ENCODE measurements at places on chromosomes 4 and X.

DNA sequence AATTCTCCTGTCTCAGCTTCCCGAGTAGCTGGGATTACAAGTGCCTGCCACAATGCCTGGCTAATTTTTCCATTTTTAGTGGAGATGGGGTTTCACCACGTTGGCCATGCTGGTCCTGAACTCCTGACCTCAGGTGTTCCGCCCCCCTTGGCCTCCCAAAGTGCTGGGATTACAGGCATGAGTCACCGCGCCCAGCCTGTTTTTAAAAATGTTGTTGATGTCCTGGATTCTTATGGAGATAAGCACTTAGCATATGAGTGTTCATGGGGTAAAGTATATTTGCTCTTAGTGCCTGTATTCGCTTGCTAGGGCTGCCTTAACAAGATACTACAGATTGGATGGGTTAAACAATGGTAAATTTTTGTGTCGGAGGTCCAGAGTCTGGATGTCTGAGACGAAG lies 91.7 kb downstream of the CEP44 start:
- no peak for DNase-seq

- no peak for DNase-seq
Measured at GRCh38 chr4:106773076-106773905, 262.8 kb downstream of the DKK2 start.

DNA sequence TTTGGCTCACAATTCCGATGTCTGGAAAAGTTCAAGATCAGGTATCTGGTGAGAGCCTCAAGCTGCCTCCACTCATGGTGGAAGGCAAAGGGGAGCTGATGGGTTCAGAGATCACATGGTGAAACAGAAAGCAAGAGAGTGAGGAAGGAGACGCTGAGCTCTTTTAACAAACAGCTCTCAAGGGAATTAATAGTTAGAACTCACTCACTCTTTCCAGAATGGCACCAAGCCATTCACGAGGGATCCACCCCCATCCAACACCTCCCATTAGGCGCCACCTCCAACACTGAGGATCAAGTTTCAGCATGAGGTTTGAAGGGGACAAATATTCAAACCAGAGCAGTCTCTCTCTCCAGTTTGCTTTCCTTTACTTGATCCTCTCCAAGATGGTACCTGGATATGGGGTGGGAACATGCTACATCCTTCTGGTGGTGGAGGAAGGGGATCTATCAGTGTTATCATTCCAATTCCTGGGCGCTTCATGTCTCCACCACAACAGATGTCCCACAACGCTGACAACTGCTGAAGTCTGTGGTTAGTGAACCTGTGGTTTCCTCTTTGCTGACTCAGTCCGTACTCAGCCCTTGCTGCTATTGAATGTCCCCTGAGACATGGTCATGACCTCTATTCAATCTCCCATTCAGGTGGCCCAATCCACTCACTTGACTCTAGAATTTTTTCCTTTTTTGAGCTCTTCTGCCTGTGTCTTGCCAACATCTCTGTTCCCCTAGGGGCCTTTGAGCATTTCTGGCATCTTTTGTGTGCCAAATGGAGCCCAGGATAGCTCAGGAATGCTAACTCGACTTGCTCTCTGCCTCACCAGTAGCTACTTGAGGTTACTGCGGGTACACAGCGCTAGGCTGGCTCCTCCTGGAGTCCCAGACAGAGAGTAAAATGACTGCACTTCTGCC lies 395.2 kb downstream of the MID1IP1 start:
- DNase-seq: no peak

GRCh38 chr4:120960656-120961267 lies 38.2 kb upstream of the PRDM5 start:
- no peak for DNase-seq

DNA sequence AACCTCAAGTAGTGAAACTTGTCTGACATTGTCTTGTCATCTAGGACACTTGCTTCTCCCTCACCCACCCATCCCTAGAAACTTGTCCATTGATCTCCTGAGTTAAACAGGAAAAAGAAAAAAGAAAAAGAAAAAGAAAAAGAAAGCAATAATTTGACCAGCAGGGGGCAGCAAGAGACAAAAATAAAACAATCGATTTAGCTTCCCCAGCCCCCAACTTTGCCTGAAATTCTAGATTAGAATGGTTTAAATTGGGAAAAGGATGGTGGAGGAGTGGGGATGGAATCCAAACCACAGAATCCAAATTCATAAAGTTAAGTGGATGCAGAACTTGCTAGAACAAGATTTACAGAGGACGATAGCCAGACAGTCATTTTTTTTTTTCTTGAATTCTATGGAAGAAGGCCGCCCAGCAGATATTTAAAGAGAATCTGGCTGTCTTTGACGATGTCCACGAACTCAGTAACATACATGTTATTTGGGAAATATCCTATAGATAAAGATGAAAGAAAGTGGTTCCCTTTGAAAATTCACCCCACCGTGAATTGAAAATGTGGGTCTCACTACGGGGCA lies 282.9 kb downstream of the USP46 start:
- no peak for DNase-seq

GRCh38 chr4:138910195-138910913 lies 105.2 kb upstream of the NOCT start:
- no peak for DNase-seq

- DNase-seq: no peak
Measured at GRCh38 chr4:84957514-84958420, 8.7 kb downstream of the WDFY3 start.

DNA sequence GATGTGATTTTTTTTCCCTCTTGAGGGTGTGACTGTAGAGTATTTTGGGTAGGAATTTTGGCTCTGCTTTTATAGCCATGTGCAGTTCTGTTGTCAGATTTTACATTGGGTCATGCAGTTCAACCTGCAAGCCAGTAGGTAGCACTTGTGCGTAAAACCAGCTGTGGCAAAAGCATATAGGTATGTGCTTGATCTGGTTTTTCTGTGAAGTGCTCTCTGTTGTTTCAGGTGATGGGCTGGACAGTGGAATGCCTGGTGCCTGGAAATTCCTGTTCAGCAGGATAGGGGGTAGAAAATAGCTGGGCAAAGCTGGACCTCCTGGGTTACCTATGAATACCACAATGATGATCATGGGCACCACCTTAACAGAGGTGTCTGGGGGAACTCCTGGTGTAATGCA lies 584.2 kb upstream of the PCDH10 start:
- no peak for DNase-seq

GRCh38 chr4:73741031-73741749 lies 821 bp downstream of the CXCL8 start:
- DNase-seq: no peak

- DNase-seq: no peak
Measured at GRCh38 chrX:69278031-69278687, 112.9 kb upstream of the PJA1 start.

DNA sequence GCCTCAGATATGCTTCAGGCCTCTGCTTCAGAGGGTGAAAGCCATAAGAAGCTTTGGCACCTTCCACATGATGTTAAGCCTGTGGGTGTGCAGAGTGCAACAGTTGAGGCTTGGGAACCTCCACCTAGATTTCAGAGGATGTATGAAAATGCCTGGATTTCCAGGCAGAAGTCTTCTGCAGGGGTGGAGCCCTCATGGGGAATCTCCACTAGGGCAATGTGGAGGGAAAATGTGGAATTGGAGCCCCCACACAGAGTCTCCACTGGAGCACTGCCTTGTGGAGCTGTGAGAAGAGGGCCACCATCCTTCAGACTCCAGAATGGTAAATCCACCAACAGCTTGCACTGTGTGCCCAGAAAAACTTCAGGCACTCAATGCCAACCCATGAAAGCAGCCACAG lies 35.2 kb downstream of the TLR10 start:
- no peak for DNase-seq

GRCh38 chr4:56612282-56612681 lies 68.8 kb downstream of the HOPX start:
- DNase-seq: no peak

- DNase-seq: no peak
Measured at GRCh38 chrX:114519524-114519923, 64.4 kb upstream of the HTR2C start.

DNA sequence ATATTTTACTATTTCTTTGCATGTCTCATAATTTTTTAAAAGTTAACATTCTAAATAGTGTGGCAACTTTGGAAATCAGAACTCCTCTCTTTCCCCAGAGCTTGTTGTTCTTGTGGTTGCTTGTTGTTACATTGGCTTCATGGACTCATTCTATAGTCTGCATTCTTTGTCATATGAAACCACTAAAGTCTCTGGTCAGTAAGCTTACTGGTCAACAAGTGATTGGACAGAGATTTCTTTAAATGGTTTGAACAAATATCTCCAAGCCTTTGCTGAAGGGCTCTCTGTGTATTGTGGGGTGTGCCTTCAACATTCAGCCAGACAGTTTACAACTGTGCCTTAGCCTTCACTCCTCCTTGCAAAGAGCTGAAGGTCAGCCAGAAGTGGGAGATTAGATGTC lies 147.2 kb downstream of the OPHN1 start:
- no peak for DNase-seq

DNA sequence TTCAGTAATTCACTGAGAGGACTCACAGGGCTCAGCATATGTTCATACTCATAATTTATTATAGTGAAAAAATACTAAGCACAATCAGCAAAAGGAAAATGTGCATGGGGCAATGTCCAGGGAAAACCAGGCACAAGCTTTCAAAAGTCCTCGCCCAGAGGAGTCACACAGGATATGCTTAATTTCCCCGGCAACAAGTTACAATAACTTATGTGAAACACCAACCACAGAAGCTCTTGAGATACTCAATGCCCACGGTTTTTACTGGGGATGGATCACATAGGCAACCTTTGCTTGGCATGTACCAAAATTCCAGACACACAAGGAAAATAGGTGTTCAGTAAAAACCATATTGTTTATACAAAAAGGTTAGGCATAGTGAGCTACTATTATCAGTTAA lies 38.5 kb upstream of the STPG2 start:
- DNase-seq: no peak

DNA sequence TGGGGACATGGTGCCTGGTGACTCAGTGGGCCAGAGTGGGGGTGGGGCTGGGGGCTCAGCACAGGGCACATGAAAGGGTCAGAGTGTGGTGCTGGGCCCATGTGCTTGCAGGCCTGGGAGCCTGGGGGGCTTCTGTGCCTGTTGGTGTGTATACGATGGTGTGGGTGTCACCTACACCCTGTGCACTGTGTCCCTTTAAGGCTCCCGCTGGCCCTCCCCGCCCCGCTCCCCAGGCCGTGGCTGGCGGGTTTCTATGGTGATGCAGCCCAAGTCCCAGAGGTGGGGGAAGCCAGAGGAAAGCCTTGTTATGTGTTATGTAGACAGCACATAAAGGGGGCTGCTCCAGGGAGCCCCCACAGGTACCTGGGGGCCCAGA lies 5.5 kb downstream of the L1CAM start:
- no peak for DNase-seq

DNA sequence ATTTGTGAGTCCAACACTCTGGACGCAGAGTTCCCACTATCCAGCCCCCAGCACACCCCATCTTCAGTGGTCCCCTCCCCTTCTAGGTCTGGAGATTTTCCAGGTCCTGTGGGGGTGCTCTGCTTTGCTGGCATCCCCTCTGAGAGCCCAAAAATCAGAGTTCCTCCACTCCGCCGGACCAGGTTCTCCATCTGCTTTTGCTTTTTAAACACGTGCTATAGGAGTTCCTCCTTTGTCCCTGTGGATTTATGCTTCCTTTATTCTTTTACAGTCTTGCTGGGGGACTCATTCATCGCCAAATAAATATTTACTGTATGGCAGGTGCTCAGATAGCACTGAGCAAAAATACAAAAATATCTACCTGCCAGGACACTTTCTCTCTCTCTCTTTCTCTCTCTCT lies 324.7 kb downstream of the STK32B start:
- DNase-seq: no peak

DNA sequence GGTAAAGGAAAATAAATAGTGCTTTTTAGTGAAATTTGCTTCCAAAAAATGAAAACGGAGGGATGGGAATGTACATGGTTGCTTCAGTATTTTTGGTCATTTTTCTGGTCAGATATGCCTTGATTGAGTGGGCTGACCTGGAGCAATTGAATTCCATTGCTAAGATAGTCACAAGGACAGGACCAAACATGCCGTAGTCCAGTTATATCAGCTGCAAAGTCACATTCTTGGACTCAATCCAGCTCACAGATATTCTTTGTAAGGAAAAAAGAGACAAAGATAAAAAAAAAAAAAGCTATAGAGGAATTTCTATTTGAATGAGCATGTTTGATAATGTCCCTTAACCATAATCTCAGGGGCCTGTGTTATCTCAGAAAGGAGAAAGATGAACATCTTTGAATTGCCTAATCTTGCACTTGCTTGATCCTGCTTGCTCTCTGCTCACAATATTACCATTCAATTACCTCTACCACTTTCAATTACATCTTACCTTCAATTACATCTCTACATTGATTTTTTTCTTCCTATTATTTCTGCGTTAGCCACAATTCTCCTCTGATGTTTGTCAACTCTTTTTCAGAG lies 75.4 kb upstream of the PACRGL start:
- no peak for DNase-seq

DNA sequence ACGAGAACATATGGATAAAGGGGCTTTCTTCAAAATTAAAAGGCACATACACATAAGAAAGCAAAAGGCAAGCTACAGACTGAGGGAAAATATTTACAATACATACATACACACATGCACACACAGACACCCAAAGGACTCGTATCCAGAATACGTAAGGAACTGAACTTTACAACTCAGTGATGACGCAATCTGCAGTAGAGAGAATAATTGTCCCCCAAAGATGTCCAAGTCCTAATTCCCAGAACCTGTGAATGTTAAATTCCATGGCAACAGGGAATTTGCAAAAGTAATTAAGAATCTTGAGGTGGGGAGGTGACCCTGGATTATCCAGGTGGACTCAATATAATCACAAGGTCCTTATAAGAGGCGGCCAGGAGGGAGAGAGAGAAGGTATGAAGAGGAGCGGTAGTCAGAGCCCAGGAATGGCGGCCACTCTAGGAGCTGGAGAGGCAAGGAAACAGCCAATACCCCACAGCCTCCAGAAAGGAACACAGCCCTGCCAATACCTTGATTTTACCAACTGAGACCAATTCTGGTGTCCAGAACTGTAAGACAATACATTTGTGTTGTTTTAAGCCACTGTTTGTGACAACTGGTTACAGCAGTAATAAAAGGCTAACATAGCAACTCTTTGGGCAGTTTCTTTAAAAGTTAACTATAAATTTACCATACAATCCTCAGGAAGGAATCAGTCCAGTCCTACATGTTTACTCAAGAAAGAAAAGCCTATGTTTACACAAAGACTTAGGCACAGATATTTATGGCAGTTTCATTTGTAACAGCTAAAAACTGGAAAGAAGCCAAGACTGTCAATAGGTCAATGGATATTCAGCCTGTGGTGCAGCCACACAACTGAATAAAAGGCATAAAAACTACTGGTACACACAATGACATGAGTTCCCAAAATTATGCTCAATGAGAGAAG lies 27.3 kb upstream of the STS start:
- DNase-seq: no peak

GRCh38 chrX:41302370-41302769 lies 31.6 kb upstream of the DDX3X start:
- no peak for DNase-seq
